ENCODE measurements at places on chromosomes 2 and 18.

DNA sequence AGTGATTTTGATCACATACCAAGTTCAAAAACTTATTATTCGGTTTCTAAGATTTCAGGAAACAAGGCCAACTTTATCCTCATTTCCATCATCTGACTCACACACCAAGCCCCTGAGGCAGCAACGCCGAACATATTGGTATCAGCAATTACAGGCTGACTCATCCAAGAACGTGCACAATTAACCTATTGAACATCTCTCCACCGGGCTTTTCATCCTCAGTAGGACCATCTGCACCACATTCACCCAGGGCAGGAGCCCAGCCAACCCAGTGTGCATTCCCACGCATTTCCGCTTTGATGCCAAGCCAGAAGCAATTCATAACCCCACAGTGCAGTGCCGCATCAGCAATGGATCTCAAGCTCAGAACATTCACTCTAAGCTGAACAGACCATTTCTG is 52.9 kb downstream of the SCG2 start:
- DNase-seq: peak; percentile 87

DNA sequence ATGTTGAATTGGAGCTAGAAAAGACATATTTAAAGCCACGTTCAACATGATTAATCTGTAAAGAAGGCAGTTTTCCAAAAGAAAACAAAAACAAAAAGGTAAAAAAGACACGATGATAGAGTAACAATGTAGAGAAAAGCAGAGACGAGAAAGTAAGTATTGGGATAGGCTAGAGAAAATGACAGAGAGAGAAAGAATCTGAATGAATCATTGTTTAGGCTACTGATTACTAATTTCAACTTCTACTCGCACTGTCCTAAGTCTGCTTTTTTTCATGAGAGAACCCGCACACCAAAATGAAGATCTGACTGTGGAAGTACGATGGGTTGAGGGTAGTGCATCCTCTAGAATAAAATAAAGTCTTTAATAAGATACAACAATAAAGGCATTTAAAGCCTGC is 1599.2 kb upstream of the TMEFF2 start:
- DNase-seq: no peak

DNA sequence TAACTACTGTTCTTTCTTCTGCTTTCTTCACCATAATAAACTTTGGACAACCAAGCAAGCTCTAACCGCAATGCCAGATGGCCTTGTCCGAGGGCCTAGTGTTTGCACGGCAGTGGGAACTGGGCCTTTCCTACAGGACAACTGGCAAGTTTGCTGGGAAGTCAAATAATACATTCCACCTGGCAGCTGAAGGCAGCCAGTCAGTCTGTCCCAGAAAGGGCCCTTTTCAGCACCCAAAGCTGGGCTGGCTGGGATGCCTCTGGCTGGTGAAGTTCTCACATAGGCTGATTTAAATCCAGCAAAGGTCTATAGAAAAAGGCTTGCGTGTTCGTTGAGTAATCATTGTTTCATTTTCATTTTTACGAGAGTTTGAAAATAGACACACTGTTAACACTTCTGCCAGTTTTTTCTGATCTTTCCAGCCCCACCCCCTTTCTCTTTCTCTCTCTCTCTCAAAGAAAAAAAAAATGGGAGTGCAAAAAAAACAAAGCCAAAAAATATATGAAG is 110.0 kb upstream of the EPAS1 start:
- no peak for DNase-seq

GRCh38 chr2:167637741-167638140 is 609.7 kb downstream of the STK39 start:
- DNase-seq: no peak

DNA sequence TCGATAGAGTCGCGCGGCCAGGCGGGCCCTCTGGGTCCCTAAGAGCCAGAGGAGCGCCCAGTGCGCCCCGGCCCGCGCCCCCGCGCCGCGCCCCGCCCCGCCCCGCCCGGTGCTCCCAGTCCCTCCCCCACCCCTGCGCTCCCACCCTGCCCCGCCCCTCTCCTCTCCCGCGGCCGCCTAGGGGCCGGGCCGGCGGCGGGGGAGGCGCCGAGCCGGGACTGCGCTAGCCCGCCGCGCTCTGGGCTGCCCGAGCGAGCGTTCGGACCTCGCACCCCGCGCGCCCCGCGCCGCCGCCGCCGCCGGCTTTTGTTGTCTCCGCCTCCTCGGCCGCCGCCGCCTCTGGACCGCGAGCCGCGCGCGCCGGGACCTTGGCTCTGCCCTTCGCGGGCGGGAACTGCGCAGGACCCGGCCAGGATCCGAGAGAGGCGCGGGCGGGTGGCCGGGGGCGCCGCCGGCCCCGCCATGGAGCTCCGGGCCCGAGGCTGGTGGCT is at the start of gene GPC1:
Gene GPC1 (plus strand): TSS at position 207 of the 491 bp plus-strand sequence. CDS start 256 bp downstream, at position 463.
- DNase-seq: no peak

Measured in NCI-H1694 (cell line).